NCI-H1694 (cell line): ENCODE measurements at places on chromosomes 3 and 15.
A peak's percentile ranks its signal among the peaks of the same experiment; 100 is the strongest.

GRCh38 chr3:73867524-73867923 is 242.8 kb upstream of the PDZRN3 start:
- no peak for DNase-seq

DNA sequence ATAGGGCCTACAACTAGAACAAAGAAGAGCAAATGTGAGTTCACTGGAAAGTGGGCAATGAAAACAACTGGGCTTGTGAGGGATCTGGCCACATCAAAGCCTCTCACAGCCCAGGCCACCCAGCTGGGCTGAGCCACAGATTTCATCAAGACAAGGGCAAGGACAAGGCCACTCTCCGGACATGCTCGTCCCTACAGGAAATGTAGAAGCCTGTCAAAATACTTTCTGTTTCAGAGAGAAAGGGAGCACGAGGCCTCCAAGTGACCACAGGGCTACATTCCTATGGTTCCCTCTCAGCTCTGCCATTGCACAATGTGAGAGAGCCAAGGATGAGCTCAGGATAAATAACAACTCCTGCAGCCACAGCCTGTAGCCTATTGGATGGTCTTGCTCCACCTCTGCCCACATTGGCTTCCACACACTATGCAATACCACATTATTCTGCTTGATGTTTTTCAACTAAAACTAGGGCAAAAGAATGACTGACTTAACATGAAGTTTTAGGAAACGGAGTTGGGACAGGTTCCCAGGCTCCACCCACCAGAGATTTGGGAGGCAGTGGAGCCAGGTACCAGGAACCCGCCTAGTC is 12.1 kb downstream of the TBC1D2B start:
- no peak for DNase-seq

DNA sequence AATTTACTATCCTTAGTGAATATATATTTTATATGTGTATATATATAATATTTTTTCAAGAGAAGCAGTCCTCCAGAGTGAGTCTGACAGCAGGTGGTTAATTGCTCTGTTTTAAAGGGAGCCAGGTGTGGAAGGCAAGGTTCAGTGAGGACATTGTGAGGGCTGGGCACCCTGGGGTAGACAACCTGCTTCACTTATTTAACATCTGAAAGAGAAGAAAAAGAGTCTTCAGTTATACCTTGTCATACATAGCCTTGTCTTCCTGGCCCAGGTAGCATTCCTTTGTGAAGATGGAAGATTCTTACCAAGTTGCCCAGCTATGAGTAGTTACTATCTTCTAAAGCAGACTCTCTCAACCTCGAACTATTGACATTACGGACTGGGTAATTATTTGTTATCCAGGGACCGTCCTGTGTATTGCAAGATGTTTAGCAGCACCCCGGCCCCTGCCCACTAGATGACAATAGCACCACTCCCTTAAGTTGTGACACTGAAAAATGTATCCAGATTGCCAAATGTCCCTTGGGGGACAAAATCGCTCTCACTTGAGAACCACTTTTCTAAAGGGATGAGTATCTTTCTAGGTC is 336.0 kb upstream of the TRIM42 start:
- no peak for DNase-seq

- no peak for DNase-seq
Observed at GRCh38 chr3:144564011-144564410, 592.4 kb downstream of the DIPK2A start.

- no peak for DNase-seq
Observed at GRCh38 chr15:90035095-90035839, 34.1 kb downstream of the ZNF710 start.

GRCh38 chr3:138394686-138395085 is 39.7 kb upstream of the ESYT3 start:
- no peak for DNase-seq

DNA sequence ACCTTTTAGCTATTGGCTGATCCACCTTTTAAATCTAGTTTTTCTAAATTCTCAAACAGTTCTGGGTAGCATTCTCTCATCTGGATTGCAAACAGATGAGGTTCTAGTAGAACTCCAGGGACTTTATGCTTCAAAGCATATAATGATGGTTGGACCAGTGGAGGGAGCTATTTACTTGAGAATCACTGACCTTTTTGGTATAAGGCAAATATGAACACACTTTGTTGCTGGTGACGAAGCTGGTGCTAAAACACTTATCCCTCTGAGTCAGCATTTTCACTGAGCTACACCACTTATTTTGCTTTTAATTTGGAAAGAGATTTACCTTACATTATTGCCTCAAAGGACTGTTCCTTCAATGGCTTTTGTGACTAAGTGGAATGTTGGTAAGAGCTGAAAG is 58.6 kb upstream of the SLITRK3 start:
- DNase-seq, result peak; percentile 19

- no peak for DNase-seq
Observed at GRCh38 chr15:68387381-68388143, 44.4 kb downstream of the ITGA11 start.

GRCh38 chr3:141663993-141664392 is 74.1 kb upstream of the RNF7 start:
- no peak for DNase-seq

DNA sequence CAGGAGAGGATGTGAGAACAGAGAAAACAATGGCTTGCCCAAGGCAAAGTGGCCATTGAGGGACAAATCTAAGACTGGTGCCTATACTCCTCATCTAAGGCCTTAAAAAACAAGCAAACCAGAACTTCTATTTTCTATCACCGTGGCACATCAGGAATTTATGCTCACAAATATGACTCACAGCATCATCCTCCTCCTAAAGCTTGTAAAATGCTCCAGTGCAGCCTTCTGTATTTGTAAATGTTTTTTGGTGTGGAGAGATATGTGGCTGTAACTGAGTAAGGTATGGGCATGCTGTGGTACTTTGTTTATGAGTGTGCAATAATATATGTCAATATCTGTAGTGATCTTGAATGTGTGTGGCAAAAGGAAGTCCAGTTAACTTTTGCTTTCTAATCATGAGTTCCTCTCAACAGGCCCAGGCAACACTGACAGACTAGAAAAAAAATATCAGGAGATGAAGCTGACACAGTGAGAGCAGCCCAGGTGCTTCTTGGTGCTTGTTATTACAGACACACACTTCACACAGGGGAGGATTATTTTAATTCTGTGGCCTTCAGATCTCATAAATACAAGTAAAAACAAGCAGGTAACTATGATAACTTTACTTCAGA is 60.3 kb downstream of the CTNNB1 start:
- no peak for DNase-seq

DNA sequence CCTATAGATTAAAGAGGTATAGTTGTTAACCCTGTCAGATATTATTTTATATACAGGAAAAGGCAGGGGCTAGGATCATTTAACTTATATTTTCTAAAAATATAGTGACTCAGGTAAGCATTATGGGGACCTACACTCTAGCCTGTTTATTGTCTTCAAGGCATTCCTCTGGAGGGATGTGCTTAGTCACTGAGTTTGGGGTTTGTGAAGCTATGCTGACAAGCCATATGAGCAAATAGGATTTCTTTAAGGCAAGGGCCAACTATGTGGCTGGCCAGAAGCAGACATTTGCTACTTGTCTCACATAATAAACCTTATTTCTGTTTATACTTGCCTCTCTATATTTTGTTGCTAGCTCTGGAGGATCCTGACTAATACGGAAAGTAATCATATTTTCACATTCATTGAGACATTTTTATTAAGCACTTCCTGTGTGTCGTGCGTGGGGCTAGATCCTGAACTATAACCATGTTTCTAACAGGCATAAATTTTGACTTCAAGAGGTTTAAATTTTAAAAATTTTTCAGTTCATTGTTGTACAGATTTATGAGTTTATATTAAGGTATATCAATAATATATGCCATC is 153.4 kb downstream of the OTOL1 start:
- no peak for DNase-seq

DNA sequence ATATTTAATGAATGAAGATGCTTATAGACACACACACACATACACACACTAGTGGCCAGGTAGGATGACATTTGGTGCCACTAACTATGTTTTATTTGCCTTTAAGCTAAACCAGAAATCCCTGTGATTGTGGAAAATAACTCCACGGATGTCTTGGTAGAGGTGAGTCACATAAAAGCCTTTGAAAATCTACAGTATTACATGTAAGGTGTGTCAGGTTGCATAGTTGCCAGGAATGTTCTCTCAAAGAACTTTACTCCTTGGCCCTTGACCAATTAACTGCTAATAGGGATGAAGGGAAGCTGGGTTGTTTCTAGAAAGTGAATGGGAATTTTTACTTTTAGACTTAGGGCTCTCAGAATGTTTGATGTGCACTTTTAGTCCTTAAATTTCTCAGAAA is 9.9 kb downstream of the ZBED2 start:
- DNase-seq, result no peak

- DNase-seq, result no peak
Observed at GRCh38 chr15:34514251-34514670, 69.2 kb downstream of the GOLGA8B start.
